ENCODE measurements at places on chromosomes 3 and 15. TPM values are rescaled to one million over a fixed set of nuclear protein-coding genes. Genes with fewer than 3 reads are reported as not detected.

FANCD2OS gene
- total RNA-seq, result not detected

PRR20G gene
- not detected for total RNA-seq

GOLGA8G gene
- not detected for total RNA-seq

EXD1 gene
- 0.15 TPM for total RNA-seq

CRABP1 gene
- 6.7 TPM for total RNA-seq

TGM5 gene
- not detected for total RNA-seq

POTEB2 gene
- not detected for total RNA-seq

P2RY1 gene
- total RNA-seq, result 0.08 TPM
